ENCODE measurements at places on chromosomes 7 and 10.

GRCh38 chr10:132632091-132632561 lies 94.5 kb downstream of the INPP5A start:
- DNase-seq, result no peak

DNA sequence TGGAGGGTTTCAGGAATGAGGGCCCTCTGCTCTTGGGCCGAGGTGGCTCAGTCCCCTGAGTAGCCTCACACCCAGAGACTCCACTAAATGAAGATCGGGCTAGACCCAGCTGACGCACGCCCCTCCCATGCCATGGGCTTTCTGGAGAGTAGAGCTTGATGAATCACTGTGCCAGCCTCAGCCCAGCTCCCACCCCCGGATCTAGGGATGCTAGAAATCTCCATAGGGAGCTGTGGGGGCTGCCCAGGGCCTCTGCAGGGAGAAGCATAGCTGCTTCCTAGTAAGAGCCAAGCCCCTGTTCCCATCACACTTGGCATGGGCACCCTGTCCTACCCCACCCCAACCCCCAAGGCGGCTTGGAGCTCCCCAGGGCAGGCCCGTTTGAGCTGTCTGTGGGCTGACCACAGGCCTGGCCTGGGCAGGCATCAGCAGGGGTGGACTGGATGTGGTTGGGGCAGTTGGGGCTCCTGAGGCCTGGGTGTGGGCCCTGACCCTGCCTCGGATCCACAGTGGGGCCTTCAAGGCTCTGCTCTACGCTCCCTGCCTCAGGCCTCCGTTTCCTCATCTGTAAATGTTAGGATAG lies 121.2 kb downstream of the ZMIZ1 start:
- DNase-seq, result no peak

GRCh38 chr10:31194986-31195385 lies 124.0 kb upstream of the ZEB1 start:
- no peak for DNase-seq

DNA sequence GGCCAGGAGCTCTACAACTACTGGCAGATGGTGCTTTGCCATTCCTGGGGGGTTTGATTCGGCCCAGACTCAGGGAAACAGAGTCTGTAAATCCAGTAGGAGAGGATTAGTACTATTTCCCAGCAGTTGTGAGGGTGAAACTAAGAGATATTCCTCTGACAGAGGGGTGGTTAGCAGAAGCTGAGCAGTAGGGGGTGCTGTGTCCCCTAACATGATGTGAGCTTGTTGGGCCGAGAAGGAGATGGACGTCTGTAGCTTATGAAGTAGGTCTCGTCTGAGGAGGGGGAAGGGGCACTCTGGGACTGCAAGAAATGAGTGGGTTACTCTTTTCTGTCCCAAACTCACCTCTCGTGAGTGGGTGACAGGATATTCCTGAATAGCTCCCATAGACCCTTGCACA lies 179.2 kb upstream of the MBL2 start:
- DNase-seq, result peak; percentile 6

DNA sequence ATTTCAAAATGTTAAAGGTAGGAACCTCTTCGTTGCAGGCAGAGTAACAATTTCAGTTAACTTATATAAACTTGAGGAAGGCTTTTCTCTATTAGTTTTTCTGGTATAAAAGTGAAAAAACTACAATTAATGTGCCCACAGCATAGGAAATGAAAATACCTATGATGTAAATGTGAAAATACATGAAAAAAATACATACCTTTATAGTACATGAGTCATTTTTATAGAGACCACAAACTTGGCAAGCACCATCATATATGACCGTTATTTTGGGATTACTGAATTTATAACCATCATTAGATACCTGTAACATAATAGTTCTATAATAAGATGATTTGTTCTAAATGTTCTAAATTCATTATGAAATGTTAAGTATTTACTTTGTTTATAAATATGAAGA lies 42.7 kb downstream of the VWDE start:
- no peak for DNase-seq

DNA sequence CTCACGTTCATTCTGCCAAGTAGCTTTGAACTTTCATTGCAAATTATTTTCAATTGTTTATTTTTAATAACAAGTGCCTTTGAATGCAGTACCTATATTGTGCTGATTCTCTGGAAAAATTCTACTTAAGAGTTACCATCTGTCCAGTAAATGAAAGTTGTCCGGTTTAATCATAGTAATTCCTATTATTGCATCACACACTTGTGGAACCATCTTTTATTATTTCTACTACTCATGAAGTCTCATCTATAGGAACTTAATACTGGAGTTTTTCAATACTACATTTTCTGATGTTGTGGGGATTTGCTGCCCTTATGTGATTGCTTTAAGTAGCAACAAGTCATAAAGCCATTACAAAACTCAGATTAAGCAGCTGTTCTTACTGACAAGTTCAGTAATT lies 16.5 kb upstream of the SKAP2 start:
- no peak for DNase-seq

DNA sequence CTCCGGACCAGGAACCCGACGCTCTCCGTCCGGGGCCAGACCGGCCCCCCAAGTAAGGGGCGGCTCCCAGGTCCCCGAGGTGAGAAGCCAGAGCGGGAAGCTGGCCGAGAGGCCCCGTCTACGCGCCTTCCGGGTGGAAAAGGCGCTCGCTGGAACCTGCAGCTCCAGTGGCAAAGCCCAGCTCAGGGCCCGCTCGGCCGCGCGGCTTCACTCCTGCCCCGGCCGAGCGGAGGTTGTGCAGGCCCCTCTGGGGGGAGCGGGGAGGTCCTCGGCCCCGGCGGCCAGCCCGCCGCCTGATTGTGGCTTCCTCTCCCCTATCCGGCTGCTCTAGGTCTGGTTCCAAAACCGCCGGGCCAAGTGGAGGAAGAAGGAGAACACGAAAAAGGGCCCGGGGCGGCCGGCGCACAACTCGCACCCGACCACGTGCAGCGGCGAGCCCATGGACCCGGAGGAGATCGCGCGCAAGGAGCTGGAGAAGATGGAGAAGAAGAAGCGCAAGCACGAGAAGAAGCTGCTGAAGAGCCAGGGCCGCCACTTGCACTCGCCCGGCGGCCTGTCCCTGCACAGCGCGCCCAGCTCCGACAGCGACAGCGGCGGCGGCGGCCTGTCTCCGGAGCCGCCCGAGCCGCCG lies 2.9 kb downstream of the UNCX start:
- no peak for DNase-seq

DNA sequence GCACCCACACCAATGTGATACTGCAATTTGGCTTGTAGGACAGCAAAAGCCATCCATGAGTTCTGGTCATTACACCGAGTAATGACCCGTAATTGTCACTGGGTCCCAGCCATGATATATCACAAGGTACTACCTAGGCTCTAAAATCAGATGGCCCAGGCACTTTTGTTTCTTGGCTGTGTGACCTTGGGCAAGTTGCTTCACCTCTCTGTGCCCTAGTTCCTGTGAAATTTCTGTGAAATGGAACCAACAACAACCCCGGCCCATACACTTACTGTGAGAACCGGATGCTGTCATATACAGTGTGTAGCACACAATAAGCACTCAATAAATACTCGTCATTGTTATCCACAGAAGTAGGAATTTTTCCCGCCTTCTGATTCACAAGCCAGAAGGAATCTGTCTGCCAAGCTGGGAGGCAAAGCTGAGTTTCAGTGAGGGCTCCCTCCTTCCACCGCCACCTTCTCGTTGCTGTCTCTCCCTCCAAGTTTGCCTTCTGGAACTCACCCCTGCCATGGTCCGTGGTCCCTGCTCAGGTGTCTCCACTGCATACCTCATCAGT lies 6.4 kb upstream of the CYTH3 start:
- no peak for DNase-seq

DNA sequence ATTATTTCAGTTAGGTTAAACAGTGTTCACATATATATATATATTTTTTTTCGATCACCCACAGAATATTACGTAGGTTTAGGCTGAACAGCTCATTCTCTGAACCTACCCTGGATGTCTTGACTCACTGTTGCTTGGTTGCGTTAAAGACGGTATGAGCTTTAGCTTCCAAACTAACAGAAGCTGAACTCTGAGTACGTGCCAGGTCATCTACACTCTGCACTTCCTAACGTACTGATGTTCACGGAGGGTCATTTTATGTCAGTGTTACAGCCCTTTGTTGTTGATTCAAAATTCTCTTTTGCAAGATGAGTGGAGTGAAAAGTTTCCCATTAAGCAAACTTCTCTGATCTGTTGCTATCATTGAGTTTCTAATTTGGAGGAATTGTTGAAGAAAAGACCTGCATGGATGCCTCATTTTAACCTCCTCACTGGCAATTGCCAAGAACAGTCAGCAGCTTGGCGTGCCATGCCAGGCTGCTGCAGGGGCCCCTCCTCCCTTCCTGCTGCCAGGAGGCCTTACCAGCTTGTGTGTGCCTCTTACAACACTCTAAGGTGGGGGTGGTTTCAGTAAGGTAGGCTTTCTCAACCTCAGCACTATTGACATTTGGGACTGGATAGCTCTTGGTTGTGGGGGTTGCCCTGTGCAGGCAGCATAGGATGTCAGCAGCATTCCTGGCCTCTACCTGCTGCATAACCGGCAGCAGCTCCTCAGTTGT lies 44.3 kb downstream of the INSYN2A start:
- no peak for DNase-seq

- no peak for DNase-seq
These were observed at the start of gene FGF8 for GRCh38 chr10:101775273-101776160. Gene FGF8 (minus strand): TSS chr10:101776114. CDS start chr10:101775900, 214 bp downstream.

Data from stimulated activated CD4-positive, alpha-beta T cell treated with anti-CD3 and anti-CD28 coated beads, Interleukin-12 subunit alpha, Interleukin-12 subunit beta, amount 100 ng/mL, for 24 hours (primary cell).